ENCODE measurements at places on chromosomes 3 and 15. TPM values are rescaled to one million over a fixed set of nuclear protein-coding genes. Genes with fewer than 3 reads are reported as not detected.
A peak's percentile ranks its signal among the peaks of the same experiment; 100 is the strongest.

GRCh38 chr3:14459787-14460186 is 57.4 kb downstream of the SLC6A6 start:
- no peaks in the 10 kb centered on the region for H3K27me3 ChIP-seq
- H3K4me1 ChIP-seq: no peaks in the 10 kb centered on the region
- H3K36me3 ChIP-seq: no peaks in the 10 kb centered on the region
- H3K4me3 ChIP-seq: no peak overlapping the region

DNA sequence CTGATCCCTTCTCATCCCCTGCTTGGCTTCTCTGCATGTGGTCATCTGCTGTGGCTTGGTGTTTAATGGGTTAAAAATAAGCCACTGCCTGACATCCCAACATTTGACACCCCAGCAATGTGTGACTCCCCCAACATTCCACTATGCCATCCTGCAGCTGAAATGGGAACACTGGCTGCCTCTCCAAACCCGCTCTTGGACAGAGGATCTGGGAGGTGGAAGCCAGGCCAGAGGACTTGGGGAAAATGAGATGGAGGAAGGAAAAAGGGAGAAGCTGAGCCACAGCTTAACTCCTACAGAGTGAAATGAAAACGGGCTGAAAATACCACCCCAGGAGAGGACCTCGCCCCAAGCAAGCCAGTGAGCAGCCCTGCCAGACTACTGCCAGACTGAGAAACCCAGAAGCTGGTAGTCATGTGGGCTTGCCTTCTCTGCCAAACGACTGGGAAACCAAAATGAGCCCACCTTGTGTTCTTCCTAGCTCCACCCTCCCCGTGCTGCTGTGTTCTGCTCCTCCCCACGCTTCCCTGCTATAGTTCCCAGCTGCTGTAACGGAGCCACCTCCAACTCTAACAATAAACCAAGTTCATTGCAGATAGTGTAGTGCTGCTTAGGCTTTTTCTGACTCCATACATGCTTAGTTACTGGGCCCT is 13.7 kb downstream of the MAP1A start:
- no peak overlapping the region for H3K4me3 ChIP-seq
- no peaks in the 10 kb centered on the region for H3K36me3 ChIP-seq
- H3K27me3 ChIP-seq: no peaks in the 10 kb centered on the region
- DNase-seq: no peak
- H3K27ac ChIP-seq: peak overlapping the region; percentile 23
- H3K4me1 ChIP-seq: no peaks in the 10 kb centered on the region

GRCh38 chr15:75028991-75029377 is 5.6 kb downstream of the PPCDC start:
- no peaks in the 10 kb centered on the region for H3K4me1 ChIP-seq
- no peaks in the 10 kb centered on the region for H3K36me3 ChIP-seq
- no peaks in the 10 kb centered on the region for H3K27me3 ChIP-seq
- H3K27ac ChIP-seq: peak overlapping the region; percentile 81
- no peak for DNase-seq

- no peaks in the 10 kb centered on the region for H3K4me1 ChIP-seq
- H3K4me3 ChIP-seq: peak overlapping the region; percentile 52
- no peaks in the 10 kb centered on the region for H3K27me3 ChIP-seq
- H3K36me3 ChIP-seq: no peaks in the 10 kb centered on the region
Measured at GRCh38 chr3:141659821-141660613, 78.1 kb upstream of the RNF7 start.

GRCh38 chr15:52679232-52680040 is at the start of gene ATOSA:
Gene ATOSA (minus strand): TSS chr15:52679388. CDS start chr15:52678021, 1,367 bp downstream.
- no peaks in the 10 kb centered on the region for H3K36me3 ChIP-seq
- H3K27ac ChIP-seq: peak within 1 kb of the TSS; percentile 99
- H3K4me1 ChIP-seq: no peaks in the 10 kb centered on the region
- peak; percentile 91 for DNase-seq
- peak within 1 kb of the TSS; percentile 86 for H3K4me3 ChIP-seq

- DNase-seq: no peak
- no peaks in the 10 kb centered on the region for H3K4me1 ChIP-seq
- H3K4me3 ChIP-seq: no peak overlapping the region
- no peak overlapping the region for H3K27ac ChIP-seq
Measured at GRCh38 chr3:53180305-53181023, 19.5 kb downstream of the PRKCD start.

DNA sequence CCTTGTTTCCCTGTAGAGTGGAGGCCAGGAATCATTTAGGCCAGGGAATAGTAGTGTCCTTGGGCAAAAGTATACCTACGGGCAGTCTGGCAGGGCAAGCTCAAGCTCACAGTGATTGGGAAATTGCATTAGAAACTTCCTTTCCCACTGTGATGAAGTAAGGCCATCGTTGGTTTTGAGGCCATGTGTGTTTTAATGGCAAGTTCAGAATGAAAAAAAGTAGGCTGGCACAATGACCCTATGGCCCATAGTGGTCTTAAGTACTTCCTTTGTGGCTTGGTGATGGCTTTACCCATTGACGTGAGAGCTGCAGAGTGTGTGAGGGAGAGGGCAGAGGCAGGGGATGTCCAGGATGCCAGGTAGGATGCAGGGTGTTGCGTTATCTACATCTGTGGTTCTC is 28.8 kb downstream of the LIMD1 start:
- no peaks in the 10 kb centered on the region for H3K27me3 ChIP-seq
- H3K36me3 ChIP-seq: no peaks in the 10 kb centered on the region

DNA sequence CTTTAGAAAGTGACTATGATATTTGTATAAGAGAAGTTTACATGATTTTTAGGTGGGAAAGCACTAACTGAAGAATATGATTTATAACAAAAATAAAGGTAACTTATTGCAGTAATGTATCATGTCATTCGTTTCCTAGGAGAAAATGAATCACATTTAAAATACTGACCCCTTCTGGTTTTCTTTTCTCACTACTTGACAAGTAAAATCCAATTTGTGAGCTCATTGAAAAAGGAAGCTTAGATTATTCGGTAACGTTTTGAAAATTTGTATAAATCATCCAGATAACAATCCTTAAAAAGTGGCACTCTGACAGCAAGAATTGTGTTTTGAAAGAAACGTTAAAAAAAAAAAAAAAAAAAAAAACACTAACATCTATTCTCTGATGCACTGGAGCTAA is 39.0 kb downstream of the NSUN3 start:
- H3K36me3 ChIP-seq: no peaks in the 10 kb centered on the region
- no peaks in the 10 kb centered on the region for H3K4me1 ChIP-seq
- H3K4me3 ChIP-seq: no peak overlapping the region
- no peak overlapping the region for H3K27ac ChIP-seq

DNA sequence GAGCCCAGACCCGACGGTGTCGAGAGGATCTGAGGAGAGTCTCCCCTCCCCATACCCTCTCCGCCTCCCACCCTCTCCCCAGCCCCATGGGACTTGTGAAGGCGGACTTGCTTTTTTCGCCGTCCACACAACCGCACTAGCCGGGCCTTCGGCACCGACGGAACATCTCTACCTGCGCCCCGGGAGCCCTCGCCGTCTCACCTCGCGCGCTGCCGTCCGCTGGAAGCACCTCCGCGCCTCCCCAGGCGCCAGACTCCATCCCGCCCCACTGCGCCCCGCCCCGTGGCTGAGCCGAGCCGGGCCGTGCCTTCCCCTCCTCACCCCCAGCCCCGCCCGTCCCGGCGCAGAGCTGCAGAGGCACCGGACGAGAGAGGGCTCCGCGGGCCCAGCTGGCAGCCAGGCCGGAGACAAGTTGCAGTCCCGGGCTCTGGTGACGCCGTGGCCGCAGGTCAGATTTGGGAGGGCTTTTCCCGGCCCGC is at the start of the genes DUOX1 and DUOXA1:
TSS of gene DUOX1 (plus strand) at position 344 of the 479 bp plus-strand sequence. CDS start 1,973 bp downstream, outside the sequence.
TSS of gene DUOXA1 (minus strand) at position 229 of the 479 bp plus-strand sequence. CDS start 6,865 bp downstream, outside the sequence.
- no peak within 1 kb of the TSS for H3K4me3 ChIP-seq
- peaks cover 6% of the 10 kb centered on the region for H3K27me3 ChIP-seq
- no peaks in the 10 kb centered on the region for H3K36me3 ChIP-seq
- H3K4me1 ChIP-seq: no peaks in the 10 kb centered on the region

DNA sequence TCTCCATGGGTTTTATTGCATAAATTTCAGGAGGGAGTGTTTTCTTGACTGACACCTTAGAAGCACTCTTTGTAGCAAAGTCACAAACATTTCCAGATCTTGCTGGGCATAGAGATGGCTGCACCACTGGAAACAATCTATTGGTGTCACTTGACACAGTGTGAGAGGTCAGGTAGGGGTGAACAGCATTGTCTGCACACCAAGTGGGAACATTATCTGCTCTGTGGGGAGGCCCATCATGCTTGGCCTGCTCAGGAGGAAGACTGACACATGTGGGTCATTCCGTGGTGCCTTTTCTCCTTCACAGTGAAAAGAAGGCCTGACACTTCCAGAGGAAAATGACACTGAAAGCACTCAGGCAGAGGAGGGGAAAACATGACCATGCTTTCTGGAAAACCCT is 149.9 kb upstream of the GALNT15 start:
- H3K36me3 ChIP-seq: no peaks in the 10 kb centered on the region
- H3K27me3 ChIP-seq: no peaks in the 10 kb centered on the region
- no peak overlapping the region for H3K27ac ChIP-seq
- no peak overlapping the region for H3K4me3 ChIP-seq
- DNase-seq: no peak

GRCh38 chr15:94238539-94239118 is 7.3 kb downstream of the MCTP2 start:
- no peak for DNase-seq
- no peaks in the 10 kb centered on the region for H3K36me3 ChIP-seq
- no peak overlapping the region for H3K4me3 ChIP-seq
- no peak overlapping the region for H3K27ac ChIP-seq

GRCh38 chr3:11288021-11288491 is 15.9 kb downstream of the ATG7 start:
- H3K4me3 ChIP-seq: no peak overlapping the region
- H3K27ac ChIP-seq: peak overlapping the region; percentile 80
- H3K27me3 ChIP-seq: no peaks in the 10 kb centered on the region
- DNase-seq: no peak

DNA sequence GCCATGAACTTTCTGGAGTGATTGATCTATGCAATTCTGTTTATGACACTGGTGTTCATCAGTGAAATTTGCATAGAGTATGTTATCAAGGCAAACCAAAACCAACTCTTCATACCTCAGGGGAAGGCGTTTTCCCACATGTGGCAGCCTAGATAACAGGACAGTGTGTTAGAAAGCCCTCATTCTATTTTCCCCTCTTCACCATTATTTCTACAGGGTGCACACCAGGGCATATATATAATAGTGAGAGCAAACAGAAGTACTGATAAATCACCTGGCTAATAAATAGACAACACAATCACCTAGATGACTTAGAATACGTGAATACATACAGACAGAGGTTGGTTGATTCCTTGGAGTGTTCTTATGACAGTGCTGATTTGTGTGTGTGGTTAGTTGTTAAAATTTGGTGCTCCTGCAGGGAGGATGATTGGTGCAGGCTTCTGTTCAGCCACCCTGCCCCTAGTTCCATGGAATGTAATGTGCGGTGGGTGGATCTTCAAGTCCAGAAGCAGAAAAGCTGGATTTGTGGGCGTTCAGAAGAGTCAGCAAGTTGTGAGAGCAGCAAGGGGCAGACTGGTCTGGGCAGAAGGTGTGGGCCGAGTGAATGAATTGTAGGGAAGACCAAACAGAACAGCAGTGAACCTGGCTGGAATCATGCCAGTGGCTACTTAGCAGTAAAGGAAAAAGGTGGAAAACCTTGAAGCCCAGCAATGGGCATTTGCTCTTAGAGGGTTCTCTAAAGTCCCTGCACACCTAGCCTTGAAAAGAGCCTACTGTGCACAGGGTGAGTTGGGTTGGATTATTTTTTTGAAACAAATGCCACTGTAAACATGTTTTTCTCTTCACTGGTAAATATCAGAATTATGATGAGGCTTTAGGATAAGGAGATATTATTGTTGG is 11.7 kb upstream of the RARRES1 start:
- H3K27me3 ChIP-seq: no peaks in the 10 kb centered on the region
- no peak overlapping the region for H3K4me3 ChIP-seq
- H3K27ac ChIP-seq: no peak overlapping the region
- H3K4me1 ChIP-seq: no peaks in the 10 kb centered on the region
- no peaks in the 10 kb centered on the region for H3K36me3 ChIP-seq

- no peaks in the 10 kb centered on the region for H3K36me3 ChIP-seq
- no peaks in the 10 kb centered on the region for H3K27me3 ChIP-seq
- no peak overlapping the region for H3K4me3 ChIP-seq
Measured at GRCh38 chr3:14227856-14228255, 49.2 kb downstream of the LSM3 start.

DNA sequence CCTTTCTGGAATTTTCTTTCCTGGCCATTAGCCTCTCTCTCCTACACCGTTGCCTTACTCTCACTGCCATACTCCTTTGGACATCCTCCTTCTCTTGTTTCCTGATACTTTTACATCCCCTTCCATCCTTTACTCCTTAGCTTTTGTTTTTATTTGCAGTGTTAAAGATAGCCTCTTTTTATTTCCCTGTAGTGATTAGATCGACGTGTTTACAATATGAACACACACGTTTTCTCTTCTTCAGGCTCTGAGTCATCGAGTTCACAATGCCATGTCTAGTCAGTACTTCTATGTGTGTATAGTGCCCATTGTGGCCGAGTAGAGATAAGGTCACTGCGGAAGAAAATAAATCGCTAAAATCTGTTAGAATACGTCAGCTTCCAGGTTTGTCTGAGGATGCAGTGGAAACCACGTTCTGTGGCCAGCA is 208.5 kb downstream of the LPP start:
- no peaks in the 10 kb centered on the region for H3K36me3 ChIP-seq
- H3K27ac ChIP-seq: peak overlapping the region; percentile 76

DNA sequence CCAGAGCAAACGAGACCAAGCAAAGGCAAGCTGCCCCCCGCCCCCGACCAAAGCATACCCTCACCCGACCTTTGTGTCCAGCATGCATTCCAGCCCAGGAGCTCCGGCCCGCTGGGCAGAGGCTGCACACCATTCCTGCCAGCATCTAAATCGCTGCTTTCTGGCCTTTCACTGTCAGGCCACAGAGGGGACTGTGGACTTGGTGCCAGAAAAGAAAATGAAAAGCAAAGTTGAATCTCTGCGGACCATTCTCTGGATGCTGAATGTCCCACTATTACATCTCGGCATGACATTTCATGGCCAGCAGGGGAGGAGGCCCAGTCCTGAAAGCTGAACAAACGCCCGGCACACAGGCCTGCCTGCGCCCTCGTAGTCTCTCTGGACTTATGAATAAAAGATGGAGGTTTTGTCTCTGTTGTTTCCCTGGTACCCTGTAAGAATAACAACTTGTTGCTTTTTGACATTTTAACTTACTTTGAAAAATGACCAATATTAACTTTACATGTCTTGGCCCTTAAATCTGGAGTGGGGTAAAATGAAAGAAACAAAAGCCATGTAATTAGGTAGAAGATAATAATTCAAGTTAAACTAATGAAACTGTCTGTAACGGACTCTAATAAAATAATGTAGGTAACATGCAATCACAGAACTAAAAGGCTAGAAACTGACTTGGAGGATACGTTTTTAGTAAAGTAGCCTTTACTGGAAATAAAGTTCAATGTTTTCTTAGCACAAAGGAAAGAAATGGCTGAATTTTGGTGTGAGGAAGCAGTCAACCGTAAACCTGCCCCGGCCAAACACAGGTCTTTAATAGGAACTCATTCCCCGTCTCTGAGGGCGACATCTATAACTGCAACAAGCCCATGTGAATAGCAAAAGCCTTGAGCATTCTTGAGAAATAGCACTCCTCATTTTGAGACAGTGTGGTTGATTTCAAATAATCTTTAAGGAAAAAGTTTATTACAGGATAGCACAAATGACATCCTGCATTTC is 12.7 kb downstream of the IL17RD start:
- H3K4me1 ChIP-seq: no peaks in the 10 kb centered on the region
- no peaks in the 10 kb centered on the region for H3K36me3 ChIP-seq
- peak; percentile 41 for DNase-seq
- H3K27me3 ChIP-seq: no peaks in the 10 kb centered on the region

Gene TYRO3
- total RNA-seq: 22.7 TPM

Gene ELL3
- total RNA-seq: 0.59 TPM

Gene CCR8
- total RNA-seq: not detected
